ENCODE measurements at places on chromosomes 1 and 21. TPM values are rescaled to one million over a fixed set of nuclear protein-coding genes. Genes with fewer than 3 reads are reported as not detected.

PYHIN1 gene
- total RNA-seq = 5.3 TPM

ASPM gene
- total RNA-seq = 1.2 TPM

ADORA1 gene
- total RNA-seq = not detected

DNAJC28 gene
- total RNA-seq = 0.11 TPM

XCL1 gene
- total RNA-seq = 34.1 TPM

- DNase-seq = no peak
Observed at GRCh38 chr1:24949331-24949881, 19.3 kb upstream of the RUNX3 start.

GRCh38 chr21:22961258-22961657, 1963.0 kb downstream of the NCAM2 start:
- DNase-seq = no peak

GRCh38 chr1:45864167-45865106, 61.0 kb downstream of the MAST2 start:
- DNase-seq = no peak

DNA sequence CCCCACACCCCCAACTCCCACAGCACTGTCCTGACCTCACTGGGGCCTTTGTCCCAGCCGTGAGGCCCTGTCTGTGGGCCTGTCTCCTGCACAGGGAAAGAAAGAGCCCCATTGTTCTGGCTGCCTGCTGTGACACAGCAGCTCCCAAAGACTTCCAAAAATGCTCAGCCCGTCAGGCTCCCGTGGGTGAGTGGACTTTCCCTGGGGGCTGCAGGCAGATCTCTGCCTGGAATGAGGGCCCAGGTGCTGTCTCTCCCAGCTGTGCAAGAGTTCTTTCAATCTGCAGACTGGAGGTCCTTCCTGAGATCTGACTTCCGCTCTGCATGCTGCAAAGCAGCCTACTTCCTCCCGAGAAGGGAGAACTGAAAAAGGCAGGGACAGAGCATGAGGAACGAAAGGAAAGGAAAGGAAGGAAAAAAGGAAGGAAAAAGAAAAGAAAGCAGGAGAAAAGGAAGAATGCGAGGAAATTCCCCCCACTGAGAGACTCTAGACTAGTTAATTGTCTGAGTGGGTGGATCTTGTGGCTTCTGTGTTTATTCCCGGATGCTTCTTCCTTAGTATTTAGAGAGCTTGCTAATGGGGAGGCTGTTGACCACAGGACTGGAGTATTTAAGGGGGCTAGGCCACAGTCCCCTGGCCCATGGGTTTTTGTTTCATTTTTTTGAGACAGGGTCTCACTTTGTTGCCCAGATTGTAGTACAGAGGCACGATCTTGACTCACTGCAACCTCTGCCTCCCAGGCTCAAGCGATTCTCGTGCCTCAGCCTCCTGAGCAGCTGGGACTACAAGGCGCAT, 15.0 kb downstream of the NES start:
- DNase-seq = no peak

GRCh38 chr1:76046149-76046548, 28.4 kb upstream of the ST6GALNAC3 start:
- no peak for DNase-seq

All from activated T-cell treated with anti-CD3 and anti-CD28 coated beads, Interleukin-2, amount 50 U/mL, for 4 hours (primary cell).